Thoracic aorta endothelial cell (primary cell): ENCODE measurements at places on chromosomes 3 and 15. TPM values are rescaled to one million over a fixed set of nuclear protein-coding genes. Genes with fewer than 3 reads are reported as not detected.

Gene CPN2
- total RNA-seq, result not detected in 2 replicates

Gene SPINK8
- total RNA-seq, result not detected in 2 replicates

Gene PLSCR1
- 65.7 and 82.5 TPM in 2 replicates for total RNA-seq

Gene SLC6A1
- under 0.01 TPM in 1 of 2 replicates, not detected in the other for total RNA-seq
